ENCODE measurements at places on chromosomes 3 and 15.
A peak's percentile ranks its signal among the peaks of the same experiment; 100 is the strongest.

DNA sequence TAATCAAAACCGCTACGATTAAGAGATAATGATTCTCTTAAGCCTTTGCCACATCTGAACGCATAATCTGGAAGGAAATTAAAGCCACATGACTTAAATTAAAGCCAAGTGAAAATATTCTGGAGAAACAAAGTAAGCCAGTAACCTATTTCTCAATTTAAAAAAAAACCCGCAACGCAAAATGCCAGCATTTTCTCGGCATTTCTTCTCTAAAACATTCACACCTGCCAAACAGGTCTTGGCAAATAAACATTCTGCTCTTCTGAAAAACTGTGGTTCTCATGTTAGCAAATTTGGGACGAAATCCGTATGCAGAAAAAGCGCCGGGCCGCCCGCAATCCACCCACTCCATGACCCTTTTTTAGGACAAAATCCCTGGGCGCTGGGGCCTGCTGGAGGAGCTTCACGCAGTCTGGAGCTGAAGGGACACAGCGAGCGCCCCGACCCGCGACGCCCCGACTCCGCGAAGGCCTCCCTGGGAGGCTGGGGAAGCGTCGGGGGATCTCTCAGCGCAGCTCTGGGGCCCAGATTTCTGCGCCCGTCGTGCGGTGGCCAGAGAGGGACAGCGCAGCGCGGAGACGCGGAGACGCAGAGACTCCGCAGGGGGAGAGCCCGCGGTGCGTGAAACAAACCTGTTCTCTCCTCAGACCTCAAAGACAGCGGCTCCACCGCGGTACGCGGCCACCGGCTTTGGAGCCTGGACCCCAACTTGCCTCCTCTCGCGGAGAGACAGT is 471 bp downstream of the NKIRAS1 start:
- no peak for DNase-seq

DNA sequence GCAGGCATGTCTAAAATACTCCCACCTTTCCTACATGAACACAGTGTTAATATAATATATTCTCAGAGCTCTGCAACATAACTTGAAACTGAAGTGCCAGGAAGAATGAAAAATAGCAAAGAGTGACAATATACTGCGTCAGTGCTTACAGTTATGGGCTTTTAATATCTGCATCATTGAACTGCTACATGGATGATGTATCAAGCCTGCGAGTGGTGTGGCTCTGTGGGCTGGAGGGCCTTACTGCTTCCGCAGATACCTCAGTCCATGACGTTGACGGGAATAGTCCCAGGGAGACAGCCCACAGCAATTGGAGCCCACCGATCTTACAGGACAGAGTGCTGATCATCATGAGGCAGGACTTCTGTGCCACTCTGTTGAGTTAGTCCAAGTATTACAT is 727.0 kb downstream of the NR2F2 start:
- DNase-seq = no peak

GRCh38 chr15:50378776-50379175 is 23.8 kb upstream of the GABPB1 start:
- DNase-seq = no peak

DNA sequence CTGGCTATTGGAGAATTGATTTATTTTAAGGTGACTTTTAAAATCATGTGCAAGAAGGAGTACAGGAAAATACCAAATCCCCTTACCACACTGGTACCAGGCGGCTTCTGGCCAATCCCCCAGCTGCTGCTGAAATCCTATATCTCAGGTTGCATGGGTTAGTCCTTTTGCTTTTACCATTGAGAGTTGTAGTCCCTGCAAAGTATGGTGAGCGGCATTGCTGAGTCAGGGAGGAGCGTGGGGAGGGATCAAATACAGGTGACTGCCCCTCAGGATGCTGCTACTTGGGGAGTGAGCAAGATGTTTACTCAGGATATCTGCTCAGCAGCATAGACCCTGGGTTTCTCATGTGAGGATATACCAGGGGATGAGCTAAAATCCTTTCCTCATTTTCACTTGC is 131.9 kb upstream of the STAC start:
- no peak for DNase-seq

DNA sequence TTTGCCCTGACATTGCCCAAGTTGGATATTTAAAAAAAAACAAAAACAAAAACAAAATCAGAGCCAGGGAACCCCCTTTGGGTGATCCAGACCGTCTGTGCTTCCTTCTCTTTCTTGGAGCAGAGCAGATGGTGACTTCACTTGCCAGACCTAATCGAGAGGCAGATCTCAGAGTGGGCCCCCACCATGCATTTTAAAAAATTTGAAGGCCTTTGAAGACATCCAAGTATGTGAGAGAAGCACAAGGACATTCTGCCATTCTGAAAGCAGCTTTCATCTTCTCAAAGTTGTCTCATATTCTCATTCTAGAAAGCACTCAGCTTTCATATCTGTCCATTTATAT is 93.3 kb downstream of the SV2B start:
- DNase-seq = no peak

- DNase-seq = peak; percentile 80
These were observed 97.7 kb upstream of the ATP2B2 start for GRCh38 chr3:10602769-10603768.

DNA sequence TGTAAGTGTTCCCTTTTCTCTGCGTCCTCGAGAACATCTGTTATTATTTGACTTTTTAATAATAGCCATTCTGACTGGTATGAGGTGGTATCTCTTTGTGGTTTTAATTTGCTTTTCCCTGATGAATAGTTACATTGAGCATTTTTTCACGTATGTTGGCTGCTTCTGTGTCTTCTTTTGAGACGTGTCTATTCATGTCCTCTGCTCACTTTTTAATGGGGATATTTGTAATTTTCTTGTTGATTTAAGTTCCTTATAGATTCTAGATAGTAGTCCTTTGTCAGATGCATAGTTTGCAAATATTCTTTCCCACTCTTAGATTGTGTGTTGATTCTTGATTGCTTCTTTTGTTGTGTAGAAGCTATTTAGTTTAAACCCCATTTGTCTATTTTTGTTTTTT is 179.2 kb downstream of the DOCK3 start:
- no peak for DNase-seq

DNA sequence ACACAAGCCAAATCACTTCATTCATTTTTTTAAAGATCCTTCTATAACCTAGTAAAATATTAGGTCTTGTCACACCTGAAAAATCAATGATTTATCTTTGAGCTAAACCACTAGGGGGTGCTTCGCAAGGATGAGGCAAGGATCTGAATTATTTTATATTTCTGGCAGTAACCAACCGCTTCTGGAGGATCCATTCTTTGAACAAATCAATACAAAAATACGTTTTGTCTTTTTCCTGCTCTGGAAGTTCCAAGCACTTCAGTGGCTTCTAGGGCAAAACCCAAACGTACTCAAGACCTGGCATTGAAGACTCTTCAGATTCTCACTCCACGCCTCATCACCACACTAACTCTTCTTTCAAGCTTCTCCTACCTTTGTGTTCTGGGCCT is 486 bp downstream of the LSG1 start:
- DNase-seq = peak; percentile 50

DNA sequence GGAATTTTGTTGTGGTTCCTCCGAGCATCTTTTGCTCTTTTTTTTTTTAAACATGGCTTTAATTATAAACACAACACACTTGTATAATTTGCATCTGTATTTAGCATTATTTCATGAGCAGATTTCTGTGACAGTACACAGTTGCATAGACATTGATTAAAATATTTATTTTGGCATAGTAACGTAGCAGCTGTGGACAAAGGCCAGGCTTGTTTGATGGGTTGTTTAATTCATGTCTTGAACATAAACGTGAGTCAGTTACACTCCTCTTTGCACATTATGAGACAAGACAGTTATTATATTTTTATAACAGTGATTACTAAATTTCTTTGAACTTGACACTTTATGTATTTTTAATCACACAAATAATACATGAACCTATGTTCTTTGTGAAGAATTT is 182.5 kb downstream of the CACNA2D3 start:
- DNase-seq = no peak

DNA sequence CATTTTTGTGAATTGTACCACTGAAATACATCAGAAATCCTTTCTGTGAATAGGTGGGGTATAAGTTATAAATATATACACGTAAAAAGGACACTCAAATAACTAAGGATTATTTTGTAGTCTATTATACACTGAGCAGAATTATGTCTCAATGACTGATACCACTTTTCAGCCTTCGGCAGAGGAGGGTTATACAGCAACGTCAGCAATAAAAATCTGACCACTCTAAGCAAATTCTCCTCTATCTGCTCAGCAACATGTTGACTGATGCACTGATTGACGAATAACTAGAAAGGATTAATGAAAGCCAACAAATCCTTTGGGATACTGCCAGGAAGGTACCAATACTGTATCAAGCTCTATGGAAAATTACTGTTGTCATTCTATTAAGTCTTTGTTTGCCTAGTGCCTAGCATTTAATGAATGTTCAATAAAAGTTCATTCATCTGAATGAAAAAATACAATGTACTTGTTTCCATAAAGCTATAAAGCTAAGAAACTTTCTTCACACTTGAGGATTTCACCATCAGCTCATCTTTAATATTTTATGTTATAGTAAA is 5.2 kb downstream of the ARPP19 start:
- DNase-seq = no peak

- no peak for DNase-seq
These were observed 128.5 kb downstream of the SERPINI1 start for GRCh38 chr3:167863811-167864551.

DNA sequence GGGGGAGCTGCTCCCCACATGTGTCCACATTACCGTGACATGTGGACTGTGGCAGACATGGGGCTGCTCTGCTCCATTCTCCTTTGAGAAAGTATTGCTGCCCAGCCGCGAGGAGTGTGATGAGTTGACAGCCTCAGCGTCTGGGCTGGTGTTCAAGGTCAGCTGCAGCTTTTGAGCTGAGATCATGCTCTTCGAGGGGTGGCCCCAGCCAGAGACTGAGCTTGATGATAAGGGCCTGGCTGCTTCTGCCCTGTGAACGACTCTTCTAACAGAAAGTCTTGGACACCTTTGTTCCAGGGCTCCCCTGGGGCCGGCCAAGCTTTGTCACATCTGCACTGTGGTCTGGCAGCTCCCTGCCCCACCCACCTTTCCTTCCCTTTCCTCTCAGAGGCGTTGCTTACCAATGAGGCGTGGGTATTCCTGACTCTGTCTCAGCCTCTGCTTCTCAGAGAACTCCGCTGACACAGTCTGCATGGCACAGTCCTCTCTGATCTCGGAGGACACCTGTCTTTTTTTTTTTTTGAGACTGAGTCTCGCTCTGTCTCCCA is 86.6 kb downstream of the CHRD start:
- no peak for DNase-seq

- DNase-seq = no peak
These were observed 42.4 kb downstream of the ZNF710 start for GRCh38 chr15:90043530-90044010.

DNA sequence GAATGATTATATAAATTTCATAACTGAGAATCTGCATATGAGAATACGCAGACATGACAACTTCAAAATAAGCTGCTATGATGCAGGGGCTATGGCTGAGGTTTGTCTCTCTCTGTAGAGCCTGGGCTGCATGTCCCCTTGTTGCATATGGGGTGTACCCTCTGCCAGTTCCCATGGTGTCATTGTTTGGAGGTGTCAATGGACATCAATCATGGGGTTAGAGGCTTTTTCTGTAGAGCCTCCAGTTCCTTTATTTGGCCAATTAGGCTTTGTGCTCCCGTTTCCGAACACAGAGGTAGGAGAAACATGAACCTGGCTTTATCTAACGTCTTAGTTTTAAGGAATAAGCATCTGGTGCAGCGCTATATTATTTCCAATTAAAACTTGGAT is 77.3 kb upstream of the RARB start:
- no peak for DNase-seq

DNA sequence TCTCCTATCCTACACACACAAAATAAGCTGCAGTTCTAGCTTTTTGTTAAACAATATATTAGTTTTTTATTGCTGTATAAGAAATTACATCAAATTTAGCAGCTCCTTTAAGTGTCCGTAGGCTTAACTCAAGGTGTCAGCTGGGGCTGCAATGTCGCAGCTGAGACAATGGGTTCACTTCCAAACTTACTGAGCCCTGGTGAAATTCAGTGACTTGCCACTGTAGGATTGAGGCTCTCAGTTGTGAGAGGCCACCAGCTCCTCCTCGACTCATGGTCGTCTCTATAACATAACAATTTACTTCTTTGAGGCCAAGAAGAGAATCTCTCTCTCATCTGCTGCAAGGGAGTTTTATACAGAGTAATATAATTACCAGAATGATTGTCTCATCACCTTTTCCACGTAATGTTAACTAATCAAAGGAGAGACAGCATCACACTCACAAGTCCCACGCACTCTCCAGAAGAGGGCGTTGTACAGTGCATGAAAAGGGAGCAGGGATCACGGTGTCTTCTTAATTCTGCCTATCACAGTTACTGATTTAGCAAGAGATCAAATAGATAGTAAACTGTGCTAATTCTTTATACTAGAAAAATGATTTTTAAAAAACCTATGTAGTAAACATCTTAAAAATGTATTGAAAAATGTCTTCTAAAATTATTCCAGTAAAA is 735.6 kb upstream of the GBE1 start:
- no peak for DNase-seq

- no peak for DNase-seq
These were observed 88.8 kb upstream of the C3orf80 start for GRCh38 chr3:160136421-160136820.

- DNase-seq = no peak
These were observed 4.8 kb upstream of the AVEN start for GRCh38 chr15:34043813-34044212.

GRCh38 chr3:119125742-119126504 is 20.0 kb upstream of the TEX55 start:
- DNase-seq = no peak

GRCh38 chr3:71763426-71763825 is 9.8 kb downstream of the GPR27 start:
- DNase-seq = no peak

GRCh38 chr15:50302581-50302980 is 37.1 kb upstream of the HDC start:
- no peak for DNase-seq

DNA sequence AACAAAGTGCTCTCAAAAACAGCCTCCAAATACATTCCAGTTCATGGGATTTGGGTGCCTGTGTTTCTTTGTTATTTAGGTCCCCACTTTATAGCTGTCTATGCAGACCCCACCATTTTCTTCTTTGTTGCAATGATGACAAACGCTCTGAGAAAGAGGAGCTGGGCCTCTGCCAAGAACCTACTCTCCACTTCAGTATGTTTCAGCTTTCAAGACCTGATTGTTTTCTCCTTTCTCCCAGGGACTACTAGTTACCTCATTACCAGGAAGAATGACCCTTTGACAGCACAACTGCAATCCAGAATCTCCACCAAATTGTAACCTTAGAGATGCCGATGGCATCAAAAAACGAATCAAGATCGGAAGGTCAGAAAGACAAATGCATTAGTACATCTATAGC is 236.8 kb downstream of the MEIS2 start:
- DNase-seq = no peak

GRCh38 chr3:177199206-177199760 is 2.0 kb upstream of the TBL1XR1 start:
- DNase-seq = peak; percentile 57

DNA sequence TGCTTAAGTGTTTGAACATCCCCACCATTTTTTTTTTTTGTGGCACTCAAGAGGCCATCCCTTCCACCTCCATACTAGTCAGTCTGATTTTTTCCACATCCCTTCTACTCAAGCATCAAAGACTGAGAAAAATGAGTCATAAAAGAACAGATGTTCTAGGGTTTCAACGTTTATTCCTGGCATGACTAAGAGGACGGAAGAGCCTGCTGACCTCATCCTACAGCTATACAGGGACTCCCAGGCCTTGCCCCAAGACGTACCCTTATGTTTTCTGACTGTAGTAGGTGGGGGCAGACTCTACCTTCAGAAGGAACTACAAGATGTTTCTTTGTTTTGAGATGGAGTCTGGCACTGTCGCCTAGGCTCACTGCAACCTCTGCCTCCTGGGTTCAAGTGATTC is 3.3 kb upstream of the ITPKA start:
- no peak for DNase-seq

GRCh38 chr15:78054966-78055365 is 22.5 kb downstream of the TBC1D2B start:
- peak; percentile 78 for DNase-seq
